Right lobe of liver (tissue), 6 donors: ENCODE measurements at places on chromosomes 6 and 20.

DNA sequence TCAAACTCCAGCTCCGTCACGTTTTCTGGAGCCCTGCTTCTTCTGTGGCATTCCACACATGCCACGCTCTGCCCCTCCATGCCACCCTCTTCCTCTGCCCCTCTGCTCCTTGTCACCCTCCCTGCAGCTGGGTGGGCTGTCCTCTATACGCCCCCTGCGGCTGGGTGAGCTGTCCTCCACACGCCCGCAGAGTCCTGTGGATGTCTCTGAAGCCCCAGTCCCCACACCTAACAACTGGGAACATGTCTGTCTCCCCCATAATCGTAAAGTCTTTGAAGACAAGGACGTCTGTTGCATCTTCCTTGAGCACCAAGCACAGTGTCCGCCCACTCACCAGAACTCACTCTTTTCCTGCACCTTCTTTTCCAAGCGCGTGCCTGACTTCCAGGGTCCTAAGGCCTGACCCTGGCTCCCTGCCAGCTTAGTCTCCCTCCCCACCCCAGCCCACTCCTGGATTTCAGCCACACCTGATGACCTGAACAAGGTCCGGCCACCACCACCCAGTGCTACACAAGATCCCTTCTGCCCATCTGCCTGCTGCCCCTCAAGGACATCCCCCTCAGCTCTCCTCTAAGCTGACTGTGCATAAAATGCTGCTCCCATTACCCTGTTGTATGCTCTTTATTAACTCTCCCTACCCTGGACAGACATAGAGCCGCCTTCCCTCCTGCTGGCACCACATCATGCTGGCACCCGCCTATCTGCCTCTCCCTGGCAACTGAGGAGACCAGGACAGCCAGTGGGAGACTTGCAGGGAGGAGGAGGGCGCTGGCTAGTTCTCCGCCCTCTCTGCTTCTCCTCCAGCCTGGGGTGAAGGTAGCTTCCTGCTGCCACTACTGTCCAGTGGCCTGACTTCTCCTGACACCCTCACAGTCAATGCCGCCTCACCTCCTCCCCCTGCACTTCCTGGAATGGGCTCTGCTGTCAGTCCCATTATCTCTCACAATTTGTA lies 10.7 kb upstream of the PRR18 start:
- H3K4me3 ChIP-seq: no peak overlapping the region
- H3K4me1 ChIP-seq: no peaks in the 10 kb centered on the region
- no peaks in the 10 kb centered on the region for H3K36me3 ChIP-seq
- no peak overlapping the region for H3K27ac ChIP-seq
- no peak for DNase-seq

DNA sequence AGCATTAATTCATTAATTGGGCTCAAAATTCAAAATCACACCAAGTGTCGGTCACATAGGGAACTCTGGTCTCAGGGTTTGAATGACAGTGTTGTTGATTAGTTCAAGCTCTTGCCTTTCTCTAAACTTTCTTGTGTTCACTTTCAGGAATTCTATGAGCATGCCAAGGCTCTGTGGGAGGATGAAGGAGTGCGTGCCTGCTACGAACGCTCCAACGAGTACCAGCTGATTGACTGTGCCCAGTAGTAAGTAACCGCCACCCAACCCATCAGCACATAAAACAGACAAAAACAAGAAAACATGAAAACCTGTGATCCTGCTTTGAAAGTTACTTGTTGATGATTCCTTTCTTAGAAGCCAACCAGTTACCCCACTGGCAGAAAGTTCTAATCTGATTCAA lies 52.7 kb downstream of the GNAS start:
- H3K4me1 ChIP-seq: no peaks in the 10 kb centered on the region
- H3K36me3 ChIP-seq: peaks cover 48% of the 10 kb centered on the region
- no peak overlapping the region for H3K27ac ChIP-seq
- H3K4me3 ChIP-seq: no peak overlapping the region

GRCh38 chr6:33746036-33746600 lies 587 bp downstream of the IP6K3 start:
- H3K4me1 ChIP-seq: no peaks in the 10 kb centered on the region
- peak overlapping the region; percentile 54 for H3K4me3 ChIP-seq
- peak; percentile 65 for DNase-seq
- no peaks in the 10 kb centered on the region for H3K27me3 ChIP-seq
- peak overlapping the region; percentile 60 for H3K27ac ChIP-seq

DNA sequence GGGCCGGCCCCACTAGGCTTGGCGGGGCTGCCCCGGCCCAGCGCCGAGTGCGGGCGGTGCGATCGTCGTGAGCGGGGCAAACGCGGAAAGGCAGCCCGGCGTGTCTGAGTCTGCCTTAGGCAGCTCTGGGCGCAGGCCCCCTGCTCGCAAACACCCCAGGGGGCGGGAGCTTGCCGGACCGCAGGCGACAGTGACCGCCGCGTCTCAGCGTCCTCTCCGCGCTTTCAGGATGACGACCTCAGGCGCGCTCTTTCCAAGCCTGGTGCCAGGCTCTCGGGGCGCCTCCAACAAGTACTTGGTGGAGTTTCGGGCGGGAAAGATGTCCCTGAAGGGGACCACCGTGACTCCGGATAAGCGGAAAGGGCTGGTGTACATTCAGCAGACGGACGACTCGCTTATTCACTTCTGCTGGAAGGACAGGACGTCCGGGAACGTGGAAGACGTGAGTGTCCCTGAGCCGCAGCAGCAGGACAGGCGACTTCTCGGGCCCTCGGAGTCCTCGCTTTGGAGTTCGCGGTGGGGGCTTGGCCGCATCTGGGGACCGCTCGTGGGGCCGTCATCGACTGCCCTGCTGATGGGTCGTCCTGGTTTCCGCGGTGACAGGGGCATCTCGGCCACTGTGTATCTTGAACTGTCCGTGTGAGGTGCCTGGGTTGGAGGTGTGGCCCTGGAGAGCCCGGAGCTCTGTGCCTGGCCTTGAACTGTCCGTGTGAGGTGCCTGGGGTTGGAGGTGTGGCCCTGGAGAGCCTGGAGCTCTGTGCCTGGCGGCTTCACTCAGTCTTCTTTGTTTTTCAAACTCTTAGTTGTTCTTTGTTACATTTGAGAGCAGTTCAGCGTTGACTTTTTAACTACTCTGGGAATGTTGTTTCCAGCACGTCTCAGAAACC lies 786 bp downstream of the ADRM1 start:
- peak; percentile 77 for DNase-seq
- H3K4me3 ChIP-seq: peak overlapping the region; percentile 85
- H3K36me3 ChIP-seq: peaks cover 39% of the 10 kb centered on the region
- peak overlapping the region; percentile 75 for H3K27ac ChIP-seq

GRCh38 chr20:62748311-62748710 lies 39.7 kb downstream of the NTSR1 start:
- H3K27ac ChIP-seq: no peak overlapping the region
- no peaks in the 10 kb centered on the region for H3K36me3 ChIP-seq
- no peaks in the 10 kb centered on the region for H3K4me1 ChIP-seq
- no peak for DNase-seq

GRCh38 chr20:31515775-31516107 lies 1.5 kb downstream of the HM13 start:
- no peak for DNase-seq
- no peak overlapping the region for H3K27ac ChIP-seq
- H3K4me1 ChIP-seq: no peaks in the 10 kb centered on the region
